Stomach (tissue), 19 donors: ENCODE measurements at places on chromosomes 3 and 15. TPM values are rescaled to one million over a fixed set of nuclear protein-coding genes. Genes with fewer than 3 reads are reported as not detected.

Gene TOPAZ1
- total RNA-seq: not detected

DNA sequence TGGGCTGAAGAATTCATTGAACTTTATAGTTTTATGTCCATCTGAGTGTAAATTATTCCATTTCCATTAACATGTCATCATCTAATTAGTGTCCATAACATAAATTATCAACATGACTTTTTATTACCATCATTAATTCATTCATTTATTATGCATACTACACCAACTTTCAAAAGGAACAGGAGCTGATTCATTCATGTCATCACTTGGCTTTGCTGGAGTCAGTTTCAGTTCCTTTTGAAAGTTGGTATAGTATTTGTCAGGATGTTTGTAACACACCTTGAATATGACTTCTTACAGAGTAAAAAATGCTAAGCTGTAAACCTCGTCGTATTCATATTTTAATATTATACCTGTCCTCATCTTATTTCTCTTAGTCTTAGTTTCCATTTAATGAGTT is 298.0 kb upstream of the RBMS3 start:
- no peaks in the 10 kb centered on the region for H3K27me3 ChIP-seq
- H3K4me3 ChIP-seq: no peak overlapping the region
- H3K27ac ChIP-seq: no peak overlapping the region
- H3K36me3 ChIP-seq: no peaks in the 10 kb centered on the region
- no peak for DNase-seq
- H3K4me1 ChIP-seq: no peaks in the 10 kb centered on the region

- H3K4me1 ChIP-seq: peaks cover 63% of the 10 kb centered on the region
- H3K27me3 ChIP-seq: no peaks in the 10 kb centered on the region
- no peak overlapping the region for H3K27ac ChIP-seq
- no peak overlapping the region for H3K4me3 ChIP-seq
Observed at GRCh38 chr15:58737298-58737697, 12.2 kb downstream of the ADAM10 start.

GRCh38 chr3:153127788-153128187 is 34.2 kb upstream of the RAP2B start:
- H3K4me1 ChIP-seq: no peaks in the 10 kb centered on the region
- no peaks in the 10 kb centered on the region for H3K36me3 ChIP-seq
- no peak overlapping the region for H3K4me3 ChIP-seq
- no peak overlapping the region for H3K27ac ChIP-seq

Gene FAM219B
- total RNA-seq: 49.5 TPM

Gene LRRC34
- total RNA-seq: not detected

Gene MEGF11
- not detected for total RNA-seq

Gene MELTF
- 3.8 TPM for total RNA-seq

- DNase-seq: no peak
- H3K27ac ChIP-seq: no peak overlapping the region
- H3K36me3 ChIP-seq: no peaks in the 10 kb centered on the region
Observed at GRCh38 chr3:133188996-133189395, 150.8 kb downstream of the TMEM108 start.

DNA sequence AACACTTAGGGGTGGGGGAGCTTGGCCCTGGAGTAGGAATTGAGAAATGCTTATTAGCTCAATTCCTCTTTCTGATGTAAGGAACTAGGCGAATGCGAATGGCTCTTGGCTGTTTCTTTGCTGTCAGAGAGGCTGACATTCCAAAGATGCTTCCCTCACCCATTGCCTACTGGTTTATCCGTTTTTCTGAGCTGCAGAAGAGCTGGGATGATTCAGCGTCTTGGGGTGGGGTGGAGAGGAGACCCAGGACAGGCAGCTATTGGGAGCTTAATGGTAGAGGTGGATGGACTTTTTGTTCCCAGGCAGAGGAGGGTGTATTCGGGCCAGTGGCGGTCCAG is 9.8 kb downstream of the PLEKHO2 start:
- peaks cover 71% of the 10 kb centered on the region for H3K36me3 ChIP-seq
- peak overlapping the region; percentile 67 for H3K27ac ChIP-seq
- H3K4me1 ChIP-seq: peaks cover 54% of the 10 kb centered on the region
- DNase-seq: peak; percentile 76

- H3K4me1 ChIP-seq: peaks cover 5% of the 10 kb centered on the region
- no peaks in the 10 kb centered on the region for H3K27me3 ChIP-seq
- H3K4me3 ChIP-seq: no peak overlapping the region
Observed at GRCh38 chr3:23489300-23490158, 286.4 kb downstream of the UBE2E2 start.
